ENCODE measurements at places on chromosomes 12 and 14.

- peak; percentile 58 for DNase-seq
These were observed 5.2 kb upstream of the HSP90B1 start for GRCh38 chr12:103924761-103925641.

DNA sequence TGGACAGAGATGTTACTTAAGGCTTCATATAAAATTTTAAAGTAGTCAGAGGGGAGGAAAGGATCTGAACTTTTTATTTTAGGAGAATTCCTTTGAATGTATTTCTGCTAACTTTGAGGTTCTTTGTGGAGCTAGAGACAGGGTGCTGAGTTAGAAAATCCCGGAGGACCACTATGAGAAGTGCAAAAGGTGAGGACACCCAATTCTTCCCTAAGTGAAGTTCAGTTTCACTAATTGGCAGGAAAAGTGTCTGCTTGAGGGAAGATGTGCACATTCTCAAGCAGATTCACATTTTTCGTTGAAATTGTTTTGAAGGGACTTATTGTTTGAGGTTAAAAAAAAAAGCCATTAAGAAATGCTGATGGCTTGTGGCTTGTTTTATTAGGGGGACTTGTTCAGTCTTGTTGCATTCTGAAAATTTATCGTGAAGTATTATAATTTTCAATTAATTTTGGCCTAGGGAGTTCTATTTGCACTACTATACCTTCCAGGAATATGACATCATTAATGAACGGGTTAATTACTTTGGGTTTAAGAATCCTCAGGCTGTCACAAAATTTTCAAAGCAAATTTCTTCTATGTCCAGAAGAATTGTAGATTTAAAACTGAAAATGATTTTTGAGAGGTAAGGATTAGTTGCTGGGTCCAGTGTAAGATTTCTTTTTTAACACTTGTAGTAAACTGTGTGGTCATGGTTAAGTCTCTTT, 1.8 kb downstream of the PCNX1 start:
- DNase-seq = no peak

DNA sequence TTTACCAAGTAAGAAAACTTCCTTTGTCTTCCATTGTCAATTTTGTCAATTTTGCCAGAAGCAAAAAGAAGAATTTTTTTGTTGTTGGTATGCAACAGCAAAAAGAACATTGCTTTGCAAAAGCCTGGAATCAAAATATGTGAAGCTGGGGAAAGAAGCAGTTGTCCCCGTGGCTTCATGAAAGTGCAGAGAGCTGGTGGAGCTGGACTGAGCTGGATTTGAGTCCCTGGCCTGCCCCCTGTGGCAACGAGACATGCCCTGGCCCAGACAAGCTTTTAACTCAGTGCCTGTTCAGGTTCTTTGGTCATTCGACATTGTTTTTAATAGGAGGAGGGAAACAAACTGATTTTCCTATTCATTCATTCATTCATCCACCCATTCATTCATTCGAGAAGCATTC, 70.3 kb downstream of the SLC15A4 start:
- DNase-seq = no peak

DNA sequence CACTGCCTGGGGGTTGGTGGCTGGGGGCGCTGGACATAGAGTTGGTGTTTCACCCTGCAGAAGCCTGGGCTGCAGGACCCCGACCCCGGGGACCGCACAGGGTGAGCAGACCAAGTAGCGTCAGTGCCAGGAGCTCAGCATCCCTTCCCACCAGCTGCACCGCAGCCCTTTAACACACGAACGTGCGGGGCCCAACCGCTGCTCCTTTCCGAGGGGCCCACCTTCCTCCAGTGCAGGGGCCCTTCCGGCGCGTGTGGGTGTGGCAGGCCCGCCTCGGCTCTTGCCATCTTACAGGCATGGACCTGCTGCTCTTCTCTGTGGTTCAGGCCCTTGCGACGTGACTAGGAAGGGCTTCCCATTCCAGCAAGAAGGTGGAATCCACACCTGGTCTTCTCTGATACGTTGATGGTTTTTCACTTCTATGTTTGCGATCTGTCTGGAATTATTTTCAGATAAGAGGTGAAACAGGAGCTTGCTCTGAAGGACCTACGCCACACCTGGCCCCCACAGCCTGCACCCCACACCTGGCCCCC, 47.8 kb downstream of the LRCOL1 start:
- no peak for DNase-seq

GRCh38 chr12:107317751-107318555, 224.6 kb upstream of the CRY1 start:
- peak; percentile 94 for DNase-seq

DNA sequence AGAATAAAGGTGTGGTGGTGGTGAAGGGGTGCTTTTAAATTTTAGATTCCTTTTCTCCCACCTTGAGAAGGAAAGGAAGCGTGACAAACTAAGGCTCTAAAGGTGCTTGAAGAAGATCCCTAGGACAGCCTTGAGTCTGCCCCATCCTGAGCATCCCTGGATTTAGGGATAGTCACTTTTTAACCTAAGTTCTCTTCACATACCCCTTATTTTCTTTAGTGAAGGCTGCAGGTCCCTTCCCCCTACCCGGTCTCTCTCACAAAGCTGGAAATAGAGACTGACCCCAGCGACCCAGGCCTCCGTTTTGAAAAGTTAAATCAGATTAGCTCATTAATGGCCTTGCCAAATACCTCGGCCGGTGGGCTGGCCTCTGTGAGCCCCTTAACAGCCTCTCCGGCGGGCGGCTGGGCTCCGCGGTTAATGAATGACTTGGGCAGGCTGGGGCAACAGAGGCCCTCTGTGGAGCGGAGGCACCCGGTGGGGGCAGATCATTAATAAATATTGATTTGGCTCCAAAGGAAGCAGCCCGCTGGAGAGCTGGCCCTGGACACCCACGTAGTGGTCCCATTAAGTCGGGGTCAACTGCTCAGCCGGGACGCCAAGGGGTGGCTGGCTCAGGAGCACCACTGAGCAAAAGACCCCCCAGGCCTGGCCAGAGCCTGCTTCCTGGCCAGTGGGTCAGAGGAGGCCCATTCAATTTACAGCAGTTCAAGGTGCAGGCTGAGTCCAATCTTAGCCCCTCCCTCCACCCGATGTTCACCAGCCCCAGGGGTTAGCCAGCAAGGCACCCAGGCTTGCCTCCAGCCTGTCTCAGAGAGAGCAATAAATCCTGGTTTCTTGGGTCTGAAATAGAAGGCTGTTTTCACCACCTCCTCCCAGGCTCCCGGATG, 31.8 kb downstream of the PAH start:
- DNase-seq = peak; percentile 64

DNA sequence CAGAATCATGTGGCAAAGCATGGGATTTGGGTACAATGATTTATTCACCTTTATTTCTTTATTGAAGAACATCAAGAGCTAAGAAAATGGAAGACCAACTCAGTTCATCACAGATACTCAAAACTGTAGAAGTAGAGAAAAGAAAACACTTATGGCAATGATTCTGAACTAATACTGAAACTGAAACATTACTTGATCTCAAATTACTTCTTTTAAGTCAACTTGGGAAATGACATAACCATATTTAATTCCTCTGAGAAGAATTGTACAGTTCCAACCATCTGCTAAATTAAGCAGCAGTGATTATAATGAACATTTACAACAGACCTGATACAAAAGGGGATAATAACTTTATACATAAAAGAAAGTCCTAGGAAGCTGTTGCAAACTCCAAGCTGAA, 466.5 kb downstream of the TMTC2 start:
- no peak for DNase-seq

DNA sequence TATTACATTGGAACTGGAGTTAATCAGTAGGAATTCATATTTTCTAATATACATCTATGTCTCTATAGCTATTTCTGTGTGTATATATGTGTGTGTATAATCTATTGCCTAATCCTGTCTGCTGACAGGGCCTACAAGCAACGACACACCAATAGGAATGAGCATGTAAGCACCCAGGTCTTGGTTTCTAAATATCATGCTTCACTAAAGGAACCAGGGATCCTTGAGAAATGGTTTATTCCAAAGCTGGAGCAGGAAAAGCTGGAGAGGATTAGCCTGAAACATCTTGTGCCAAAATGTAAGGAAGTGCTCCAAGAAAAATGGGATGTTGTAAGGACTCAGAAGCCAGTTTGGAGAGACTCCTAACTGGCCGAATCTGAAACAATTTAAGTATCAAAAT, 29.3 kb upstream of the LGALS3 start:
- no peak for DNase-seq

- DNase-seq = no peak
These were observed 28.7 kb downstream of the UBE2N start for GRCh38 chr12:93413064-93413463.

DNA sequence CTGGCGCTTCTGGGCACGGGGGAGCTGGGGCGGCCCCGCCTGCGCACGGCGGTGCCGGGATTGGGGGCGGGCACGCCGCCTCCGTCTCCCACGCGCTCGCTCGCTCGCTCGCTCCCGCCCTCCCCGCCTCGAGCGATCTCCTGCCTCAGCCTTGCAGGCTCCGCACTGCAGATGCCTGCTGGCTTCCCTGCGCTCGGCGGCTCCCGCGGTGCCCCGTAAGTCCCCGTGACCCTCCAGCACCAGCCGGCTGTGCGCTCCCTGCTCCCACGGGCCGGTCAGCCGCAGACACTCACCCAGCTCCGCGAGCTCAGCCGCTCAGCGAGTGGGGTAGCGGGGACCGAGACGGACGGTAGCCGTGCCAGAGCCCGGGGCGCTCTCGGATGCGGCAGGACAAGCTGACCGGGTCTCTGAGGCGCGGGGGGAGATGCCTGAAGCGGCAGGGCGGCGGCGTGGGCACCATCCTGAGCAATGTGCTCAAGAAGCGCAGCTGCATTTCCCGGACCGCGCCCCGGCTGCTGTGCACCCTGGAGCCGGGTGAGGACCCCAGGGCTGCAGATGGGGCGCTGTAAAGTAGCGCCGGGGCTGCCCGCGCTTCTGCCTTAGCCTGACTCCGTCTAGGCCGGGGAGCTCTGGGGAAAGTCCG, at the start of gene TBC1D30:
Gene TBC1D30 (plus strand): TSS at position 148 of the 643 bp plus-strand sequence. CDS start 233 bp downstream, at position 381.
- peak; percentile 37 for DNase-seq

GRCh38 chr14:68554231-68554630, 238.6 kb downstream of the ZFP36L1 start:
- no peak for DNase-seq

GRCh38 chr12:103771466-103771865, 69.6 kb downstream of the NT5DC3 start:
- peak; percentile 49 for DNase-seq

GRCh38 chr12:131873293-131873692, 21.1 kb upstream of the ULK1 start:
- no peak for DNase-seq

DNA sequence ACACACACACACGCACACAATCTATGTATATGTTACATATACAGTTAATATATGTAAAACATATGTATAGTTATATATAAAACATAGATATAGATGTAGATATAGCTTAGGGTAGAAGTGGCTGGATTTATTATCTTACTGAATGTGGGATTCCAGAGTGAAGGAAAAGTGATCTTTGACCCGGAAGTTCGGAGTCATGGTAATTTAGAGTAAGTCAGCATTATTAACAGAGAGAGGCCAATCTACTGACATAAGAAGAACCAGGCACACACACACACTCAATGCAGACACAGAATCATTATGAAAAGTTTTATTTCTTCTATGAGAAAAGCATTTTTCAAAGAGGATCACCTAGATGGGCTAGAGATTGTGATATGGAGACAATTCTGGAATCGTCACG, 384.2 kb upstream of the NOVA1 start:
- DNase-seq = no peak

DNA sequence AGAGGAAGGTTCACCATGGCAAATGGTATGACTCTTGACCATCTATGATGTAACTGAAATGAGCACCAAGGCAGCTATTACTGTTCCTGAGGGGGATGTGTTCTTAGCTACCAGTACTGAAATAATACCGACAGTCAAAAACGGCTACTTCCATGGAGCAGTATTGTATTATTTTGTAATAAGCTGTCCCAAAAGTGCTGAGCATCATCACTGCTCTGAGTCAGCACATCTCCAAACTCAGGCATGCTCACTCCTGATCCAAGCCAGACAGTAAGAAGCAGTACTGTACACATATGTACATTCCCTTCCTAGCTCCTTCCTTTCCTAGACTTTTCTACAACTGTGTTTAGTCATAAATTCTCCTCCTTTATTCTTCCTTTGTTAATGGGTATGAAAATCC, 8.6 kb downstream of the VTI1B start:
- DNase-seq = no peak

DNA sequence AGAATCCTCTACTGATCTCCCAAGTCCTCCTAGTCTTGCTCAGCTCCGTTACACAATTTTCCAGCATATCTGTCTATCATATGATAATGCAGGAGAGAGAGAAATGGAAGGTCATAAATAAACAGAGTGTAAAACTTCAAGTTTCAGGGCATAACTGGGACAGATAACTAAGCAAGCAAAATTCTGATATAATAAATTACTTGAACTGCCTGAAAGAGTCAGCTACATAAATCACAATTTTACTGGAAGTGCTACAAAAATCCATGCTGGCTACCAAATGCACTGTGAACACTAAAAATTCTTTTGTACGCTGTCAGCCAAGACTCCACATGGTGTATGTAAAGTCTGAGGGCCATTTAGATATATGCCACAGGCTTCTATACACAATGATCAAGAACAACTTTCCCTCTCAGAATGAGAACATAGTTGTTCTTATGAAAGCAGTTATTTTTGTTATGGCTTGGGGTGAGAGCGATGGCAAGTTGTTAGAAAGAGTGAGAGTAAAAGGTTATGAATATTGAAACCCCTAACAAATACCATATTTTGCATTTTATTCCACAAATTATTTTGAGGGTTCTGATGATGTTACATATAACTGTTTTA, 41.1 kb downstream of the GRIP1 start:
- no peak for DNase-seq

- no peak for DNase-seq
These were observed 110.8 kb downstream of the SLC35F4 start for GRCh38 chr14:57755018-57755521.

- DNase-seq = no peak
These were observed 825.9 kb downstream of the SLC16A7 start for GRCh38 chr12:60421741-60422140.

DNA sequence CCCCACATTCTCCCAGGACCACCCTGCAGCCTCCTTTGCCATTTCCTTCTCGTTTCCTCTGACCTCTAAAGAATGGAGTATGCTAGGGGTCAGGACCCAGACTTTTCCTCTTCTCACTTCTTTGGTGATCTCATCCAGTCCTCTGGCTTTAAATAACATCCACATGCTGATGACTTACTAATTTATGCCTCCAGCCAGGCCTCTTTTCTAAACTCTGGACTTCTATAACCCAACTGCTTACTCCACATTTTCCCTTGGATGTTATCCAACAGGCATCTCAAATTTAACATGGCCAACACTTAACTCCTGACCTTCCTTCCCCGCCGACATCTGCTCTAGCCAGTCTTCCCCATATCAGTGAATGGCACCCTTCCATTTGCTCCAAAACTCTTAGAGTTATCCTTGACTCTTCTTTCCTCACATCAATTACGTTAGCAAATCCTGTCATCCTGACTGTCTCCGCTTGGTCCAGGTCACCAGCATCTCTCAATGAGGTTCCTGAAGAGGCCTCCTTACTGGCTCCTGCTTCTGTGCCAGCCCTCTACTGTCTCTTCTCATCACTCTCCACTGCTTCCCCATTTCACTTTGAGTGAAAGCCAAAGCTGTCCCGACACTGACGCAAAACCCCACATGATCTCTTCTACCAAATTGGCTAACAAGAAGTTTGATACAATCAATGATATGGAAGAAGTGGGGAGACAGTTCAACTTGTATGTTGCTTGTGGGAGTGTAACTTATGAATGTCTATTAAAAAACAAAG, 42.7 kb downstream of the TMBIM6 start:
- DNase-seq = peak; percentile 29

- DNase-seq = no peak
These were observed 170.9 kb upstream of the PTPRQ start for GRCh38 chr12:80273144-80273543.

Measured in hepatocyte (in vitro differentiated cells).